RWPE1 (cell line): ENCODE measurements at places on chromosomes 6 and 20.

DNA sequence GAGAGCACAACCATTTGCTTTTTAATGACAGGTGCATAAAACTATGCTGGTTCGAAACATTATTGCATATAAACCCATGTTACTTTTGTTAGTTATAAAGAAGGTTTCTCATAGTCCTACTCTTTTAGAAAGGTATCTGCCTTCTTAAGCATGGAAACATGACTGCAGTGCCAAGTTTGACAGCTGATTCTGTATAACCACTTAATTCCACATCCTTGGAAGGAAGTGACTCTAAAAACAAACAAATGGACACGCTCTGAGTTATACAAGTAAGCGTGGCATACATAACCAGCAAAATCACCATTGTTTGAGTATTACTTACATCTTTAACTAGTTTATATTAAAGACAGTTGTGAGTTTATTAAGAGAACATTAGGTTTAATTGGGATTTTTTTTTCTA is 125.0 kb upstream of the HDGFL1 start:
- no peak for DNase-seq

DNA sequence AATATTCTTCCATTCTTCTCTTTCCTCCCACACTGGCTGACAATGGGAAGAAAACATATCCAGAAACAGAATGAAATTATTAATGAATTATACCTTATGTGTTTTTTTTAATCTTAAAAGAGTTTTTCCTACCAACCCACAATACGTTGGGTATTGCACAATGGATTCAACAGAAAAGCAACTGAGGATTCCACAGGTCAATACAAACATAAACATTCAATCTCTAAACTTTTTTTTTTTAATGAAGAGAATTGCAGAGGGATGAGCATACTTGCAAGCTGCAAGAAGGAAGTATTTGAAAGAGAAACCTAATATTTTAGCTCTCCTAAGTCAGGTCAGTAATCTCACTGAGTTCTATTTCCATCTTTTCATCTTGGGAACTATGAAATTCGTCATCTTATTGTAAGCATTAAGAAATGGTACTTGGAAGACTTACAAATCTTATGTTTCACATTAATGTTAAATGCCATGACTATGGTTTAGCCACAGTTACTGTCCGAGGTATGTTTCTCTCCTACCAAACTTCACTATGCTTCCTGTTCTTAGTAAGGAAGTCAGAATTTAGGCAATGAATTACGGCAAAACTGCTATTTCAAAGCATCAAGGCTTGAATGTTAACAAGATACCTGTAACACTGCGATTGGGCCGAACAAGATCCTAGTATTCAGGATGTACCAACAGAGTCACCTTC is 100.8 kb downstream of the HIVEP2 start:
- no peak for DNase-seq

DNA sequence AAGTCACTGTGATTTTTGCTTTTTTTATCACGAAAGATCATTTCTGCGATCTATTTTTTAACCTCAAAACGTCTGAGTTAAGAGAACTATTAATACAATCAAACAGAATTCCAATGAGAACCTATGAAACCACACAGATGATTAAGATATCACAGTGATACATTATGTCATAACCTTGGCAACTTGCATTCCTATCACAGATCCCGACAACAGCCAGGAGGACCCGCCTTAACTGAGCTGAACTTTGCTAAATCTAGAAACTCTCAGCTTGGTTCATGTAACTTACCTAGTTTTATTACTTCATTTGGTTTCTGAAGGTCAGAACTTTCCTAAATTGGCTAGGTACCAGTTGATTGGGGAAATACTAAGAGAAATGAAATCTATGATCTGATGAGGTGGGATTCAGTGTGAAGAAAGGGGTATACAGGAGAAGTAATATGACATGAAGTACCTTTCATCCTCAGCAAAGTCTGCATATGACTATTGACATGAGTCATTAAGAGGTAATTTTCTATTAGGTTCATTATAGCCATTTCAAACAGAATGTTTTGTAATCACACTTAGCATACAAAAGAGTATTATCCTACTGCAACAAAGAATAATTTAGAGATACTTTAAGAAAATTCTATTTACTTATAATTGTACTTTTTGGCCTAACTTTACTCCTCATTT is 11.2 kb downstream of the LYRM4 start:
- peak; percentile 65 for DNase-seq

GRCh38 chr20:23622839-23623343 is 14.9 kb downstream of the CST3 start:
- DNase-seq, result peak; percentile 96

DNA sequence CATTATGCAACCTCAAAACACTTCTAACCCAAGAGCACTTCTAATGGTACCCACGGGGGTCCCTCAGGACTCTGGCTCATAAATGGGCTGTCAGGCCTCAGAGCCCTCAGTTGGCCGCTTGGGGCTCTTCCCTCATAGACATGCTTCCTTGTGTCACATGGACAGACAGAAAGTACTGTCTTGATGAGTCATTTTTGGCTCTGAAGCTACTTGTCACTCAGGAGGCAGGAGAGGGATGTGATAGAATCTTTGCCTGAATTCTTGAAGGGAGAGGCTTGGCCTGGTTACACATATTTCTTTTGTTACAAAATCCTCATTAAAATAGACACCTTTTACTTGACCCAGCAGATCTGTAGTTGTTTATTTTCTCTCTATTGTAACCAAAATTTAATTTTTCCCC is 15.1 kb upstream of the EDN1 start:
- no peak for DNase-seq
